Nephron progenitor cell (in vitro differentiated cells): ENCODE measurements at places on chromosomes 11 and 22.

DNA sequence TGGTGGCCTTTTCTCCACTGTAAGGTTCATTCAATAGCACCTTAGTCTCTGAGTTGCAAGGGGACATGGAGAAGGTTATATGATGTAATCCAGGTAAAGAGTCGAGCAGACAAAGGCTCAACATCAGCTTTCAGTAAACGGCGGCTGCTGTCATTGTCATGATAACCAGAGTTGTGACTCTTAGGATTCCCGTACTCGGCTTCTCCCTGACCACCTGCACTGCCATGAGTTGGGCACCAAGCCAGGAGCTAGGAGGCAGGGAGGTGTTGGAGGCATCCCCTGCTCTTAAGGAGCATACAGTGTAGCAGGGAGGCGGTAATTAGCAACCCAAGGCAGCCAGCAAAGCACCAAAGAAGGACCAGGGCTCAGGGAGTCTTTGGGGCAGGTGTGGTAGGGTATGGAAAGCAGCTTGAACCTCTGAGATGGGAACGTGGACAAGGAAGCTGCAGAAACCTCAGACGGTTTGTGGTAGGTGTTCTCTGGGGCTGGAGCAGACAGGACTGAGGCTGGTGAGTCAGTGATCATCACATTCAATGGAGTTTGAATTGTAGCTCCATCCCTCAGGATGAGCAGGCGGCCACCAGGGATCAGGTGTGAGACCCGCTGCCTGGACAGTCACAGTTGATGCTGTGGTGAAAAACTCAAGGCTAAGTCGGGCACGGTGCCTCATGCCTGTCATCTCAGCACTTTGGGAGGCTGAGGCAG is 31.7 kb downstream of the LIF start:
- DNase-seq = no peak

DNA sequence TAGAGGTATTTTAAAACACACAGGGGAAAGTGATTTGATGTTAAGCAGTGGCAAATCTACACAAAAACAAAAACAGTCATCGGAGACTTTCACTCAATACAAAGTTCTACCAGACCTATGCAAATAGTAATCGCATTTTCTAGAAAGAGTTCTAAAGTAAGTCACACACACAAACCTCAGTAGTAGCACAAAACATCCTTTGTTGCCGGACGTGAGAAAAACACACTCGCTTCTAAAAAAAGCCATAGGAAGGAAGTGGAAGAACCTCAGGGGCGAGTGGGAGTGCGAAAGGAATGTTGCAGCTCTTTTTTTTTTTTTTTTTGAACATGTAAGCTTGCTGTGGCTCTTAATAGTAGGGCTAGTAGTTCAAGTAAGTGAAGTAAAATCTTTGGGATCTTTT is 88.9 kb downstream of the MAML2 start:
- no peak for DNase-seq

DNA sequence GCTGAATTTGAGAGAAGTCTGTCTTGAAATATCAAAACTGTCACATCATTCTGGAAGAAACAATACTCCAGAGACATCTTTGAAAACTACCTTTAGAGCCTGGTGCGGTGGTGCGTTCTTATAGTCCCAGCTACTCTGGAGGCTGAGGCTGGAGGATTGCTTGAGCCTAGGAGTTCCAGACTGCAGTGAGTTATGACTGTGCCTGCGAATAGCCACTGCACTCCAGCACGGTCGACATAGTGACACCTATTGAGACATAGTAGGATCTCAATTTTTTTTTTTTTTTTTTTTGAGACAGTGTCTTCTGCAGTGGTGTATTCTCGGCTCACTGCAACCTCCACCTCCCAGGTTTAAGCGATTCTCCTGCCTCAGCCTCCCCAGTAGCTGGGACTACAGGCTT is 11.5 kb upstream of the AIFM3 start:
- DNase-seq = no peak

DNA sequence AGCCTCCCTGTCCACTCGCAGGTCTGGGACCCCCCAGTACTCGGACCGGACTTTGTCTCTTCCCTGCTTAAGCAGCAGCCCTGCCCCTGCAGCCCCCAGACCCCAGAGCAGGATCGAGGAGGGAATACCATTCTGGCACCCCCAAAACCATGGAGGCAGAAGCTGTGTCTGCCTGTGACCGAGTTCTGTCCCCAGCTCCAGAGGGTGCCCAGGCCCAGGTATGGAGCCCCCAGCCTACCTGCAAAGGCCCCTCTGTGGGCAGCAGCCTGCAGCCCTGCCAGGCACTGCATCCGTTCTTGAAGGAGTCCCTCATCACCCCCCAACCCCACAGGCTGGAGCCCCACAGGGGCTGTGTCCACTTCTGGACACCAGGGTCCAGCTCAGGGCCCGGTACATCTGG is 163.8 kb downstream of the BRD1 start:
- DNase-seq = no peak

- no peak for DNase-seq
Measured at GRCh38 chr11:3086671-3087150, 29.5 kb upstream of the CARS1 start.

- no peak for DNase-seq
Measured at GRCh38 chr11:44258190-44258489, 51.8 kb downstream of the ALX4 start.
